Activated T-helper 1 cell treated with anti-CD3 and anti-CD28 coated beads, Interleukin-12 subunit alpha, Interleukin-12 subunit beta, Interleukin-2, Interleukin-4 antibody, amounts not matched to agents 30 ng/mL and 10 ng/mL and 1 ng/mL, durations not matched to agents 14 hours and 24 hours and 36 hours (primary cell): ENCODE measurements at places on chromosomes 1 and 21. TPM values are rescaled to one million over a fixed set of nuclear protein-coding genes. Genes with fewer than 3 reads are reported as not detected.
A peak's percentile ranks its signal among the peaks of the same experiment; 100 is the strongest.

OPRD1 gene
- 0.05 TPM in 1 of 2 replicates, not detected in the other for total RNA-seq

TEKT2 gene
- total RNA-seq = 0.16 and 0.27 TPM in 2 replicates

WNT3A gene
- not detected in 2 replicates for total RNA-seq

GRCh38 chr1:60063561-60063960, 10.0 kb downstream of the C1orf87 start:
- H3K36me3 ChIP-seq = no peaks in the 10 kb centered on the region
- H3K4me1 ChIP-seq = no peaks in the 10 kb centered on the region
- peaks cover 2% of the 10 kb centered on the region for H3K27me3 ChIP-seq
- DNase-seq = no peak
- H3K4me3 ChIP-seq = no peak overlapping the region

- H3K27me3 ChIP-seq = no peaks in the 10 kb centered on the region
- DNase-seq = no peak
- H3K4me1 ChIP-seq = no peaks in the 10 kb centered on the region
- H3K36me3 ChIP-seq = peaks cover 49% of the 10 kb centered on the region
Observed at GRCh38 chr21:31683029-31683428, 23.5 kb downstream of the SOD1 start.

- H3K36me3 ChIP-seq = no peaks in the 10 kb centered on the region
- H3K27me3 ChIP-seq = no peaks in the 10 kb centered on the region
- H3K27ac ChIP-seq = no peak overlapping the region
Observed at GRCh38 chr1:113534130-113534817, 144.0 kb downstream of the MAGI3 start.

DNA sequence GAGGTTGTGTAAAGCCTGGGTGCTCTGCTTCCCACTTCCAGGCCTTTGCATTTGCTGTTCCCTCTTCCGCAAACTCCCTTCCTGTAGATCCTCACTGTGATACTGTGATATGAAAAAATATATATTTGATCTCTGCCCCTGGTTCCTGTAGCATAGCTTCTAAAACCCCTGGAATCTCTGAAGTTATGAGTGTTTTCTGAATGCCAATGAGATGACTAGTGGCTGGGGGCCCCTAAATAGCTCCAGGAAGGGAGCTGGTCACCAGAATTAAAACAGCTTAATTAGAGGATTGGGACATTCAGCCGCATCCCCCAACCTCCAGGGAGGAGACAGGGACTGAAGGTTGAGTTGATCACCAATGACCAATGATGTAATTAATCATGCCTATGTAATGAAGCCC, 21.9 kb downstream of the DUSP10 start:
- peaks cover 64% of the 10 kb centered on the region for H3K36me3 ChIP-seq
- no peak overlapping the region for H3K27ac ChIP-seq
- H3K4me1 ChIP-seq = peaks cover 81% of the 10 kb centered on the region
- no peak for DNase-seq
- H3K27me3 ChIP-seq = no peaks in the 10 kb centered on the region

GRCh38 chr1:194653385-194653784, 1467.0 kb upstream of the B3GALT2 start:
- H3K36me3 ChIP-seq = no peaks in the 10 kb centered on the region
- DNase-seq = no peak
- no peak overlapping the region for H3K4me3 ChIP-seq
- no peaks in the 10 kb centered on the region for H3K4me1 ChIP-seq
- no peak overlapping the region for H3K27ac ChIP-seq

DNA sequence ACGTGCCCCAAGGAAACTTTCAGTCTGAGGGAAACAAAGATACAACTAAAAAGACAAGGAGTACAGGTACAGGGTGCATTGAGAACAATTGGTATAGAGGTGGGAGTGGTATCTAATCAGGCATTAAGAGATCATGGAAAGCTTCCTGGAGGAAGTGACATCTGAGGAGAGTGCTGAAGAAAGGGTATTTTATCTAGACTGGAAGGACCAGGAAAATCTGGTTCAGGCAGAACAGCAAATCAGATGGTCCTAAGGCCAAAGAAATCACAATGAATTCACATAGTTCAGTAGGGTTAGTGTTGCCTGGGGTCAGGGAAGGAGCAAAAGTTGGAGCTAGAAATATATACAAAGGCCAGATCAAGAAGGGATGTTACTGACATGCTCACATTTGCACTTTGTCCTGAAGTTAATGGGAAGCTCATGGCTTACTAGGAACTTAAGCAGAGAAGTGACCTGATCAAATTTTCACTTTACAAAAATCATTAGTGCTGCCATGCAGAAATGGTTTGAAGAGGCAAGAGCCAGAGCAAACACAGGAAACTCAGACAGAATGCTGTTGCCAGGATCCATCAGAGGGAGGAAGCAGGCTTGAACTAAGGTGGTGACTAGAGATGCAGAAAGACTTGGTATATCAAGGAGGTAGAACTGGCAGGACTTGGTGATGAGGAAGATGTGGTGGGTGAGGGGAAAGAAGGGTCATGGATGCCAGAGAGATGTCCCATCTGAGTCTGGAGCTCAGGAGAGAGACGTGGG, 14.5 kb upstream of the CTTNBP2NL start:
- DNase-seq = no peak
- no peaks in the 10 kb centered on the region for H3K4me1 ChIP-seq
- no peak overlapping the region for H3K4me3 ChIP-seq
- no peaks in the 10 kb centered on the region for H3K36me3 ChIP-seq
- H3K27ac ChIP-seq = no peak overlapping the region

GRCh38 chr1:175072099-175072951, 4.7 kb downstream of the TNN start:
- peaks cover 14% of the 10 kb centered on the region for H3K27me3 ChIP-seq
- peak; percentile 12 for DNase-seq
- H3K4me1 ChIP-seq = peaks cover 21% of the 10 kb centered on the region
- peak overlapping the region; percentile 9 for H3K27ac ChIP-seq
- peak overlapping the region; percentile 65 for H3K4me3 ChIP-seq
- H3K36me3 ChIP-seq = no peaks in the 10 kb centered on the region
